Thoracic aorta endothelial cell (primary cell): ENCODE measurements at places on chromosomes 4 and X. TPM values are rescaled to one million over a fixed set of nuclear protein-coding genes. Genes with fewer than 3 reads are reported as not detected.

Gene MSANTD1
- total RNA-seq, result 0.36 and 0.53 TPM in 2 replicates

Gene TKTL2
- total RNA-seq, result not detected in 2 replicates

Gene F8A2
- not detected in 2 replicates for total RNA-seq

Gene XK
- under 0.01 and 0.07 TPM in 2 replicates for total RNA-seq

Gene ARHGAP6
- total RNA-seq, result 1.1 TPM in 2 replicates

Gene TTC29
- total RNA-seq, result not detected in 2 replicates
